Hindlimb muscle (tissue), 1 donor: ENCODE measurements at places on chromosomes 7 and 10.
A peak's percentile ranks its signal among the peaks of the same experiment; 100 is the strongest.

- DNase-seq: no peak
Measured at GRCh38 chr7:129553899-129554461, 51.6 kb downstream of the SMKR1 start.

DNA sequence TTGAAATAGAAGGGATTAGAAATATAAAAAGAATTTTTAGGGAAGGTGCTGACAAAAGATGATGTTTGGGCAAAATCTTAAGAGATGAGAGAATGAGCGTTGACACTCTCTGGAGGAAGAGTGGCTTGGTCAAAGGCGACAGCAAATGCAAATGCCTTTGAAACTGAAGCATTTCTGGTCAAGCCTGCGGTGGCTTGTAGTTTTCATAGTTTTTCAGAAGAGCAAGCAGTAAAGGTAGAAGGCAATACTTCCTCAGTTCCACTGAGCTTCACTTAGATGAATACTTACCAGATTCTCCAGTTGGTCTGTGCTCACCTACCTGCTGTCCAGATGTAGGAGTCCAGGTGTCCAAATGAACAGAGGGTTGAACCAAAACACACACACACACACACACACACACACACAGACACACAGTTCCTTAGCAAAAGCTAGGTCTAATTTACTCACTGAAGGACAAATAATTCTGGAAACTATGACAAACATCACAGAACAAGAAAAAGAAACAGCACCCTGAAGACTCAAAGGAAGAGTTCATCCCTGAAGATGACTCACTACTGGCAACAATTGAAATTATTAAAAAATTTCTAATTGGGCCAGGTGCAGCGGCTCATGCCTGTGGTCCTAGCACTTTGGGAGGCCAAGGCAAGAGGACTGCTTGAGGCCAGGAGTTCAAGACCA is 12.1 kb upstream of the STK17A start:
- no peak for DNase-seq

DNA sequence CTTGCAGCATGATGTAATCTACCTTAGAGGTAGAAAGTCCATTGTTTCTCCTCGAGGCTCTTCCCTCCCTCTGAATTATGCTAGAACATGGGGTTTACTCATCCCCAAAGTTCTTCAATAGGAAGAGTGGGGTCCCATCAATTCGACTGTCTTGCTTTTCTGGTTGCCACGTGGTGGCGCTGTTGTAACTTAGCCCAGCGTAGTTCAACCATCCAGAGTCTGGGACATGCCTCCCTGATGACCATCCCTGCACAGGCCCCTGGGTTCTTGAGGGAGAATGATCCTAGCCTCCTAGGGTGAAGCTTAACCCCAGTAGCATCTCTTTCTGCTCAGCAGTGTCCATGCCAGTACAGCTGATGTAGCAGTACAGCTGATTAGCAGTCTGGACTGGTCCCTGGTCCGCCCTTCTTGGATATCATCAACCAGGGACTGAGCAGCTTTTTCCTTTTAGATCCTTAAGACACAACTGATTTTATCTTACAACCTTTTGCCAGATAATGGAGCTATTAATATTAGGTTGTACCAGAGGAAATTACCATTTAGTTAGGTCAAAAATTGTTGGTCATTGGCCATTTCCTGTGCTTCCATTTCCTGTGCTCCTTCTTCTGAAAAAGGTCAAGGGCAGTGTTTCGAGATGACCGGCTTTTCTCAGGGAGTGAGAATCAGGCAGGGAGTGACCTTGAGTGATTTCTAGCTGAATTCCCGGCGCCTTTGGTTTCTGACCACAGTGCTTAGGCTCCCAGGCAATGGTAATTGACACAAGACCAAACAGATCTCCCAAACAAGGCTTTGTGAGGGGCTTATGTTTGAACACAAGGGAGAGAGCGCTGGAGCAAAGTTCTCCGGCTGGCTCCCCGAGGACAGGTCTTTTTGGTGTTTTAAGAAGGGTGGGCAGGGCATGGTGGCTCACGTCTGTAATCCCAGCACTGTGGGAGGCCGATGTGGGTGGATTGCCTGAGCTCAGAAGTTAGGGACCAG is 65.4 kb downstream of the TACC2 start:
- peak; percentile 74 for DNase-seq

DNA sequence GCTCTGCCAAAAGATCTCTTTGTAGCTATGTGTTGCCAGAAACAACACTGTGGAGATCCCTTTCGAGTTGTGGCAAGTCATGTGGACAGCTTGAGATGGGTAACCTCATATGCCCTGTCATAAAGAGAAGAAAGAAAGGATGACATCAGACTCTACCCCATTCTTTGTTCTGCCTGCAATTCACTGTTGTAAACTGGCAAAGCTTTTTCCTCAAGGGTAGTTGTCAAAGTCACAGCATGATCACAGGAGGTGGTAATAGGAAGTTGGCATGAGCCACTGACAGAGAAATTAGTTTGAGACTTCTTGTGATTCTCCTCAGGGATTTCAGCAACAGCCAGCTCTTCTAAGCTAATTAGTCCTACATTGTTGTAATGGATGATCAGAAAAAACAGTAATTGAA is 19.4 kb upstream of the MINDY3 start:
- DNase-seq: no peak

- no peak for DNase-seq
Measured at GRCh38 chr10:95469251-95469650, 91.9 kb downstream of the SORBS1 start.

DNA sequence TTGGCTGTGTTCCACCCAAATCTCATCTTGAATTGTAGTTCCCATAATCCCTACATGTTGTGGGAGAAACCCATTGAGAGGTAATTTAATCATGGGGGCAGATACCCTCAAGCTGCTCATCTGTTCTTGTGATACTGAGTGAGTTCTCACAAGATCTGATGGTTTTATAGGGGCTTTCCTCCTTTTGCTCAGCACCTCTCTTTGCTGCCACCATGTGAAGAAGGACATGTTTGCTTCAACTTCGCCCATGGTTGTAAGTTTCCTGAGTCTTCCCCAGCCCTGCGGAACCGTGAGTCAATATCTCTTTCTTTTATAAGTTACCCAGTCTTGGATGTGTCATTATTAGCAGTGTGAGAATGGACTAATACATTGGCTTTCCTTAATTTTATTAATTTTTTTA is 527.8 kb downstream of the MDFIC start:
- no peak for DNase-seq

DNA sequence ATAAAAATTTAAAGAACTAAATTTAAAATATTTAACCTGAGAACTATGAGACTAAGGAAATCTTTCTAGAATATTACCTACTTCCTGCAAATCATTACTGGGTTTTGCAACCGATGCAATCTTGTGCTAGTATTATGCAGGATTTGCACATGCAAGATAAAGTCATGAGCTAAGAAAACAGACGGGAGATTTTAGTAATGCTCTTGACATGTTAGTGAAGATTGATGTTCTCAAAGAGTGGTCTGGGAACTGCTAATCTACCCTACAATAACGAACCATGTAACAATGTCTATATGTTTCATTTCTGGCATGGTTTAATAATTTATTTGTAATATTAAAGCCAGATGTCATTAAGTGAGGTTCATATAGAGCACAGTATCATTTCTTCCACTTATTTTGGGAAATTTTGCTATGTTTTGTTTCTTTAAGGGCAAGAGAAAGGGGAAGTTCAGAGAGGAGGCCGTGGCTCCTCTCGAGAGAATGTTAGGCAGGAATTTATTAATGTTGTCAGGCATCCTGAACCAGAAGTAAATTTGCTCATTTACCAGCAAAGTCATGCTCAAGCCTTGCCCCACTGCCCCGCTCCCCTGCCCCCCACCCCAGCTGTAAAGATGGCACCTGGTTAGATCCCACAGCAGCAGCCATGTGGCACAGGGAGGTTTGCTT is 22.8 kb downstream of the LRRC17 start:
- no peak for DNase-seq

DNA sequence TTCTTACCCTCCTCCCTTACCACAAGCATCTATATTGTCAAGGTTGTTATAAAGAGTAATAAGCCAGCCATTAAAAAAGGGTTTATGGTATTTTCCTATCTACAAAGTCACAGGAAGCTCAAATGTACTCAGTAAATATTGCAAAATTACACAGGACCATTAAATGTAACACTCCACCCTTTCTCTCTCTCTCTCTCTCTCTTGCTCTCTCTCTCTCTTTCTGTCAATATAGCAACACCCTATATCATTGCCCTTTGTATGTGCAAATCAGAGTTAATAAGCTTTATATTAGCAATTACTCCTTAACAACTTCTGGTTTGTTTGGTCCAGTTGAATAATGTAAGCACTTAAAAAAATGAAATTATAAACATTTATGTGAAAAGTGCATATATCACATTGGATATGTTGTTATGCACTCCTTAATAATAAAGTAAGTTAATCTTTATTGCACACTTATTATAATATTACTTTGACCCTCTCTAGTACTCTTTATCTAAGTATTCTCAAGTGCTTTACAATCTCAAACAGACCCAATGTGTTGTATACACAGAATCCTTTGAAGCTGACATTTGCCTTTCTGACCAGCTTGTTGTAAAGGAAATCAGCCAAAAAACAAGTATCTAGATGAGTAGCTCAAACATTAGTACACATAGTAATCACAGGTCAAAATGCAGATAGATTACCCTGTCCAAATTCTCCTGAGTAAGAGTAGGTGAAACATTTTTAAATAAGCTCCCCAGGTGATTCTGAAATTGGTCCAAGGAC is 93.2 kb downstream of the CFTR start:
- no peak for DNase-seq

DNA sequence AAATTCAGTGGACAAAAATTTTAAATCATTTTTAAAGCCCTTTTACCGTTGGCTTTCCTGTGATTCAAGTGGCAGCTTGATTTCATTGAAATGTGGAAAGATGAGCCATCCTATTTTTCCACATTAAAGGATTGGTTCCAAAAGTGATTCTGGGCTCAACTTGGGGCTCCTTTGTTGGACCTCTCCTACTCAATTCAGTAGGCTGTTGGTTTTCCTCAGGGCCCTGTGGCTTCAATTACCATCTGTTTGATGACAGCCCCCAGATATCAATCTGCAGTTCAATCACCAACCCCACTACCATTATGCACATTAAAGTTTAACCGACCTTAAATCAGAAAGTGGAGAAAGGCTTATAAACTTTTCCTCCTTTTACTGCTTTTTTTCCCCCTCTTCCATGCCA is 47.3 kb downstream of the AVL9 start:
- DNase-seq: no peak

DNA sequence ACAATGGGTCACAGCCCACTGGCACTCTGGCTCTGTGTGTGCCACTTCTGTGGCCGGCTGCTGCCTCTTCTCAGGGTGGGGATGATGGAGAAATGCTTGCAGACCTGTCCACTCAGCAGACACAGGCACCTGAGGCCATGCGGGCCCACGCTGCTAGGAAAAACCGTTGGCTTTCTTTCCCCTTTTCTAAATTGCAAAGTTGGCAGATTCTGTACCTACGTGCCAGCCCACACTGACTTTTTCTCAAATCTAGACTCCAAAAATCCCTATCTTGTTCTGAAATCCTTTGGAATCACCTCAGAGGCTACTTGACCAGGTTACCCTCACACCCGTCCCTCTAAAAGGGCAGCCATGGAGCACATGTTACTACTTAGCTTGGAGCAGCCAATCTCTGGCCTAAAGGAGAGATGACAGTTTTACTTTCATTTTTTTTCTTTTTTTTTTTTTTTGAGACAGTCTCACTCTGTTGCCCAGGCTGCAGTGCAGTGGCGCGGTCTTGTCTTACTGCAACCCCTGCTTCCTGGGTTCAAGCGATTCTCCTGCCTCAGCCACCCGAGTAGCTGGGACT is 99.4 kb downstream of the RNF216 start:
- DNase-seq: no peak

DNA sequence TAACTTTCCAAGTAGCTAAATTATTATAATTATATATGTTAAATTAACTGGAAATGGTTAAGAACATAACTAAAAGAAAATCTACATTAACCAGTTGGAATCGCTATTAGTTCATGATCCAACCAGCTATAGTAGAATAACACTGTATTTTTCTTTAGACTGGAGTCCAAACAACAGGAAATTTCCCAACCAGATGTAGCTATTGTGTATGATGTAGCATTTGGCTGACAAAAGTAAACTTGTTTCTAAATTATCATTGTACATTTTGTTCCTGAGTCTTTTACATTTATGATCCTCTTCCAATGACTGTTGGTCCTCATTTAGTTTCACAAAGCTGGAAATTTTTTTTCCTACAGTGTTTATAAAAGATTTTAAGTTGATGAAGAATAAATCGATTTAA is 62.1 kb downstream of the PAPSS2 start:
- DNase-seq: no peak

DNA sequence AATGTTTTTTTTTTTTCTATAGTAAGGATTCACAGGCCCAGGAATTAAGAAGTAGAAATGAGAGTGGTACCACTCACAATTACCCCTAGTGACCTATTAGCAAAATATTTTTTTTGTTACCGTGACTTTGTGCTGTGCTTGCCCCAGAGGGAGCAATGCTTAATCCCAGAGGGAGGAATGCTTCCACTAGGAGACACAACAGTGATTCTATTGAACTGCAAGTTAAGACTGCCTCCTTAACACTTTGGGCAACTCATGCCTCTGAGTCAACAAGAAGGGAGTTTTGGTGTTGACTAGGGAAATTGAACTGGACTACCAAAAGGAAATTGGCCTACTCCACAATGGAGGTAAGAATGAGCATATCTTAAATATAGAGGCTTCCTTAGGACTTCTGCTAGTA is 17.2 kb upstream of the MEOX2 start:
- no peak for DNase-seq

GRCh38 chr7:7857143-7857583 is 111.4 kb upstream of the GLCCI1 start:
- DNase-seq: no peak
